ENCODE measurements at places on chromosomes 1 and 21.
A peak's percentile ranks its signal among the peaks of the same experiment; 100 is the strongest.

DNA sequence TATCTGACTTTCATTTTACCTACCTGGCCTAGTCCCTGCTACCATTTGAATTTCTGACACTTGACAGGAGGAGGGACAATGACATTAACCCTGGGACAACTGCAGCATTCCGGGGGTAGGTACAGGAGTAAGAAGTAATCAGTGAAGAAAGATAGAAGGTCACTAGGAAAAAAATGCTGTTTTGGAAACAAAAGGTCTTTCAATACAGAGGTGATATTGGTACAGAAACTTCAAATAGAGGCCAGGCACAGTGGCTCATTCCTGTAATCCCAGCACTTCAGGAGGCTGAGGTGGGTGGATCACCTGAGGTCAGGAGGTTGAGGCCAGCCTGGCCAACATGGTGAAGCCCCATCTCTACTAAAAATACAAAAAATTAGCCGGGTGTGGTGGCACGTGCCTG, 68.4 kb downstream of the SELENOF start:
- no peak for DNase-seq

DNA sequence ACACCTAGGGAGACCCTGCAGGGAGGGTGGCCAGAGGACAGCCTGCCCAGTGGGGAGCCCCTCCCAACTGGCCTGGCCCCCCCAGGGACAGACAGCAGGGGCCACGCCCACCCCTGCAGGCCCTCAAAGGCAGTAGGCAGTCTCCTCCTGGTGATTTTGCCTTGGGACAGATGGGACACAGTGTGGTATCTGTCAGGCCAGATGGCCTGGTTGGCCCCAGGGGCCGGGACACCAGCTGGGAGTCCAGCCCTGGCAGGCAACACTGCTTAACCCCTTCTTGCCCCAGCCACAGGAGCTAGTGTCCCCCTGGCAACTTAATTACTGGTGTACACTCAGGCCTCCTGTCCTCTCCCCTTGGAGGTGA, 17.8 kb downstream of the IFFO2 start:
- DNase-seq = peak; percentile 54

DNA sequence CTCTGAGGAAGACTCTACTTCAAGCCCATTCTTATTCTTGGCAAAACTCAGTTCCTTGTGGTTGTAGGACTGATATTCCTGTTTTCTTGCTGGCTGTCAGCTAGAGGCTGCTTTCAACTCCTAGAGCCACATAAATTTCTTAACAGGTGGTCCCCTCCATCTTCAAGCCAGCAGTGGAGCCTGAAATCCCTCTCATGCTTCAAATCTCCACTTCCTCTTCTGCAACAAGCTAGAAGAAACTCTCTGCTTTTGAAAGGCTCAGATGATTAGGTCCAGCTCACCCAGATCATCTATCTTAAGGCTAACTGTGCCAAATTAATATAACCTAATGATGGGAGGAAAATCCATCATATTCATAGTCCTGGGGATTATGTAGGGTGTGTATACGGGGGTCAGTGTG, 43.2 kb upstream of the CD34 start:
- DNase-seq = no peak

- no peak for DNase-seq
These were observed 74.9 kb upstream of the BEND5 start for GRCh38 chr1:48851638-48852037.

DNA sequence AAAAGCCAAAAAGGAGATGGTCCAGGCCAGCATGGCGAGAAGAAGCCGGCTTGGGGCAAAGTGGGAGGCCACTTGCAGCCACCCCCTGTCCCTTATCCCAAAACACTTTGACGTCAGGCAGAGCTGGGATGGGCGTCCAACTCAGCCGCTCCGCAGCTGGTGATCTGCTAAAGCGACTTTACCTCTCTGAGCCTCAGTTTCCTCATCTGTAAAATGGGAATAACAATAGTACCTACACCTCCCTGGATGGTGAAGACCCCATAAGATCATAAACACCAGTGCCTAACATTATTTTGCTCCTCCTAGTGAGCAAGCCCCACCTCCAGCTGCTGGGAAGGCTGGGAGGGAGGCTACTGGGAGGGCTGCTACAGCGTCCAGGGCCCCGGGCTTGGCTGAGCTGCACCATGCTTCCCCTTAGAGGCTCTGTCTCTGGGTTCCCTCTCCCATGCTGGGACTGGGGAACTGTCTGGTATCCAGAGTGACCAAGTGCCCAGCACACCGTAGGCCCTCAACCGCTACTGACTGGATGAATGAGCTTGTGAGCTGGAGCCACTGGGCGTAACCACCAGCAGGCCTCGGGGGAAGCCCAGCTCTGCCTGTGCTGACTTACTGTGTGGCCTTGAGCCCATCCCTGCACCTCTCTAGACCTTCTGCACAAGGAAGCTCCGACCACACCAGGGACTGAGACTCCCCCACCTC, 18.3 kb downstream of the IFFO2 start:
- DNase-seq = no peak

- no peak for DNase-seq
These were observed 23.4 kb downstream of the ARID1A start for GRCh38 chr1:26719205-26719604.

DNA sequence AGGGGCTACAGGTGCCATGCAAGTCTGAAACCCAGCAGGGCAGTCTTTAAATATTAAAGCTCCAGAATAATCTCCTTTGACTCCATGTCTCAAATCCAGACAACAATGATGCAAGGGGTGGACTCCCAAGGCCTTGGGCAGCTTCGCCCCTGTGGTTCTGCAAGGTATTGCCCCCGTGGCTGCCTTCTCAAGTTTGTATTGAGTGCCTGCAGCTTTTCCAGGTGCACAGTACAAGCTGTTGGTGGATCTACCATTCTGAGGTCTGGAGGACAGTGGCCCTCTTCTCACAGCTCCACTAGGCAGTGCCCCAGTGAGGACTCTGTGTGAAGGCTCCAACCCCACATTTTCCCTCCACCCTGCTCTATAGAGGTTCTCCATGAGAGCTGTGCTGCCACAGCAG, 3.7 kb upstream of the MROH9 start:
- no peak for DNase-seq

DNA sequence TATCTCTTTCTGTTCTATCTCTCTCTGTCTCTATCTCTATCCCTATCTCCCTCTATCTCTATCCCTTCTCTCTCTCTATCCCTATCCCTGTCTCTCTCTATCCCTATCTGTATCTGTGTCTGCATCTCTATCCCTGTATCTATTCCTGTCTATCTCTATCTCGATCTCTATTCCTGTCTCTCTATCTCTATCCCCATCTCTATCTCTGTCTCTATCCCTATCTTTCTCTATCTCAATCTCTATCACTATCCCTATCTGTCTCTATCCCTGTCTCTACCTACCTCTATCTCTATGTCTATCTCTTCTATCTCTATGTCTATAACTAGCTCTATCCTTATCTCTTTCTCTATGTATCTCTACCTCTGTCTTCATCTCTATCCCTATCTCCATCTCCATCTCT, 141.4 kb upstream of the KCNJ6 start:
- no peak for DNase-seq

- DNase-seq = no peak
These were observed 27.4 kb downstream of the IL23R start for GRCh38 chr1:67193704-67194103.

- DNase-seq = no peak
These were observed 36.3 kb downstream of the SDC3 start for GRCh38 chr1:30872033-30872947.

DNA sequence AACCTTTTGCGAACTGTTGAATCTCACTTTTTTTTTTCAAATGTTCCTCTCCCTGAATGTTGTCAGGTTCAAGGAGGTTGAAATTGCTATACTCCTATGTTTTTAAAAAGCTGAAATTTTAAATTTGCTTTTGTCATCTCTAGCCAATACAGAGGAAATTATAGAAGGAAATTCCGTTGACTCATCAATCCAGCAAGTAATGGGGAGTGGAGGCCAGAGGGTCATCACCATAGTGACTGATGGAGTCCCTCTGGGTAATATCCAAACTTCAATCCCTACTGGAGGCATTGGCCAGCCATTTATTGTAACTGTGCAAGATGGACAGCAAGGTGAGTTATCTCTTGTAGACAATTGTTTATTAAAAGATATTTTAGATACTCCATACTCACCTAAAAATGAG, 36.3 kb downstream of the GABPB2 start:
- DNase-seq = no peak

- peak; percentile 73 for DNase-seq
These were observed 70.2 kb downstream of the SH3GLB1 start for GRCh38 chr1:86774305-86775295.

GRCh38 chr1:66295803-66296202, 238.2 kb upstream of the SGIP1 start:
- DNase-seq = no peak

DNA sequence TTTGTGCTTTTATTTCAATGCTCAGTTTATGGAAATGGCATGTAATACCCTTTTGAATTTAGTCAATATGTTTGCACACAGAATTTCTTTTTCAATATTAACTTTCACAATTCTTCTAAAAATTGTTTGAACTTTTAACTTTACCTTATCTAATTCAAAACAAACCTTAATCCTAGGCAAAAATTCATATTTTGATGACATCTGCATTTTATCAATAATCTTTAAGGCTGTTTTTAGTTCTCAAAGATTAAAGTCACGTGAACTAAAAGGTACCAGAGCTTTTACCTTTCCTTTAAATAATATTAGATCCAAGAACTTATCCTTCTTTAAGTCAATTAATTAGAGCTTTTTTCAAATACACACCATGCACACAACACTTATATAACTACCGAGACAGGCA, 218.9 kb upstream of the NCAM2 start:
- DNase-seq = no peak

DNA sequence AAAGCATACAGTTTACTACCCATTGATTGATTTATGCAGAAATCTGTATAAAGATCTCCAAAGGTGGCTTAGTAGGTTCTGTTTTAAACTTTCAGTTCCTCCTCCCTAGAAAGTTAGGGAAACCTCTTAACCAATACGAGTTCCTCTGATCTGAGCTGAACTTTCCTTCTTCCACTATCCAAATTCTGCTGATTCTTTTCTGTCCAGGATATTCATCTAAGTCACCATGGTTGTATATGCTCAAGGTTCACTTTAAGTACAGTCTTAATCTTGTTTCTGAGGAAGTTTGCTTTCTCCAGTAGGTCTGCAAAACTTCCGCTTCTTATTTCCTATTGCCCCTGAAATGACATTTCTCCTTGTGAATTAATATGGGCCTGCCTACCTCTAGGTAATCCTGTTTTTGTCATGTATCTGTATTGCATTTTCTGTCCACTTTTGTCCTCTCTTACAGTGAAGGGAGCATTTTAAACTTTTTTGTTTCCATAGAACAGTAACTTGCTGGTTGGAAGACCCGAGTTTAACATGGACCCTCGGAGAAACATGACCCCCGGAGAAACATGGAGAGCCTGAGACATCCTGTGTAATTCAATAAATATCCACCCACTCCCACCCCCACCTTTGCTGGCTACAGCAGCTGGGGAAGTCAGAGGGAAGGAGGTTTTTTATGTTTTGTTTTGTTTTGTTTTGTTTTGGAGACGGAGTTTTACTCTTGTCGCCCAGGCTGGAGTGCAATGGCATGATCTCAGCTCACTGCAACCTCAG, 16.7 kb upstream of the TUT4 start:
- peak; percentile 59 for DNase-seq

DNA sequence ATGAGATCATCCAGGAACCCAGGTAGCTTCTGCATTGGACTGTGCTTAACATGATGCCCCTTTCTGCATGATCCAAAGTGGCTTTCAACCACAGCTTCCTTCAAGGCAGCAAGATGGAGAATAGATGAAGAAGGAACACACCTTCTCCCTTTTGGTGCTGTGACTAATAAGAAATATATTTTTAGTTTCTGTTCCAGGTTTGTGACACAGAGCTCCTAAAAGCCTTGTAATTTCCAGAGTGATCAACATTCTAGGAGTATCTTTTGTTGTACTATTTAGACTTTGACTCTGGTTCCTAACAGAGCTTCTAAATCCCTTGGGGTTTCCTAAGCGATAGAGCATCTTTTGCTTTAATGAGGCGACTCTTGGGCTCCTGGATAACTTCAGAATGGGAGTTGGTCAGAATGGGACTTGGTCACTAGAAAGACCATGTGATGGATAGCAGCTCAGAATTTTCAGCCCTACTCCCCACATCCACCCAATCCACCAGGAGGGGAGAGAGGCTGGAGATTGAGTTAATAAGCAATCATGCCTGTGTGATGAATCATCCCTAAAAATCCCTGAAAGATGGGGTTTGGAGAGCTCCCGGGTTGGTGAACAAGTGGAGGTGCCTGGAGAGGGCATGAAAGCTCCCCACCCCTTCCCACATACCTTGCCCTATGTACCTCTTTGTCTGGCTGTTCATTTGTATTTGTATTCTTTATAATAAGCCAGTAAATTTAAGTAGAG, 134.8 kb downstream of the FGGY start:
- no peak for DNase-seq

GRCh38 chr1:152502496-152503180, 8.0 kb upstream of the LCE5A start:
- no peak for DNase-seq

DNA sequence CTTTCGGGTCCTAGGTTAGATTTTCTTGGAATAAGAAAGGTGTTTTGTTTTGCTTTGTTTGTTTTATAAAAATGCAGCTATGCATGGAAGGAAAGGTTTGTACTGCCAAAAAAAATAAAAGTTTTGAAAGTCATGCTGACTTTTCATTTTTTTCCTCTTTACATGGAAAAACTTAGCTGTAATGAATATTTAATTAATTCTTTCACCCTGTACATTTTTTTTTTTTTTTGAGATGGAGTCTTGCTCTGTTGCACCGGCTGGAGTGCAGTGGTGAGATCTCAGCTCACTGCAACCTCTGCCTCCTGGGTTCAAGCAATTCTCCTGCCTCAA, 48.7 kb downstream of the NENF start:
- no peak for DNase-seq

DNA sequence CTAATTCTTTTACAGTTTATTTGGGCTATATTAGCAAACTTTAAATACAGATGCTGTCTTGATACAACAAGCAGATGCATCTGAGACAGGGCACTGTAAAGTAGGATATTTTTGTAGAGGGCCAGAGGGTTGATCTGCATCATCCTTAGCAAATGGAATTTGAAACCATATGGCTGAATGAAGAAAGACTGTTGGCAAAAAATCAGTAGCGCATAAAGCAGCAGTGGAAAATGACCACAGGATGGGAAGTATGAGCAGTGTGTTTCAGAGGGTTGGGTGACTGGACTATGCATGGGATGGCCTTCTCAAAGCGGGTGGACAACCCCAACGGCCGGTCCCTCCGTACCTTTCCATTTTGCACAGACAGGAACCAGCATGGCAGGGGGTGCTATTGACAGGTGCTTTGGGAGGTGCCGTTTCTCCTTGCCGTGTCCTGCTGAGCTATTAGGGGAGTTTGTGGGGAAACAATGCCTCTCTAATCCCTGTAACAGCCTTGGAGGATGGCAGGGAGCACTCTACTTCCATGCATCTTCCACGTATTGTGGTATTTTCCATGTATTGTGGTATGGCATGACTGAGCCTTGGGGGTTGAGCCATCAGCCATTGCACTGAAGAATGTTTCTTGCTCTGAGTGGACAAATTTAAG, 5.9 kb downstream of the LRRC8B start:
- no peak for DNase-seq

DNA sequence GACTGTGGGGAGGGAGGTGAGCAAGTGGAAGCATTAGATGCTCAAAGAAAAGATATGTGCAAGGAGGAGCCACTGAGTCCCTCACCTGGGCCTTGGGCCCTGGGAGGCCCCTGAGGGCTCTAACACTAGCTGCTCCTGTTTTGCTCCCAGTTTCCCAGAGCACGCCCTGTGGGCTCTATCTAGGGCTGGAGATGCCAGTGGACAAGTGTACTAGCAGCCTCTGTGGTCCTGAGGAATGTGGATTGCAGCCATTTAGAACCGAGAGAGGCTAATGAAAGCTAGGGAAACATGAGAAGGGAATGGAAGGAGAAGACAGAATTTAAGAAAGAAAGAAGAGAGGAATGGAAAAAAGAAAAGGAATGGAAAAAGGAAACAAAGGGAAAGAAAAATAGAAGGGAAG, 10.0 kb upstream of the TBX15 start:
- no peak for DNase-seq

Measured in right hindlimb (tissue), 1 donor.